ENCODE measurements at places on chromosomes 6 and 20.

DNA sequence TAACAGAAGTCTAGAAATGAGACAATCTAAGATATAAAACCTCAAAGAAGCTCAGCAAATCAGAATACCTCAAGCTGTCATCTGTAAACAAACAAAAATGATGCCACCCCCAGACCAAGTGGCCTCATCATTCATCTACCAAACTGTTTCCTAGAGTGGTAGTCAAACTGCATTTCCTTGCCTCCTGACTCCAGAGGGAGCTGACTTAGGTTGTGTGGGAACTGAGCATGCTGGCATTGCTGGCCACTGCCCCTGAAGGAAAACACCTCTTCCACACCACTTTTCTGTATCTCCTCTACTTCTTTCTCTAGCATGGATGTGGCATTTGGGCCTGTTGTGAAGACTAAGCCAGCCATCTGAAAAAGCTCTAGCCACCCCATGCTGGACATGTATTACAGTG is 56.3 kb downstream of the ZHX3 start:
- no peak for DNase-seq

GRCh38 chr6:111890988-111891387 is 17.7 kb upstream of the FYN start:
- peak; percentile 59 for DNase-seq

GRCh38 chr6:90978046-90978445 is 391.2 kb upstream of the MAP3K7 start:
- DNase-seq = no peak

GRCh38 chr6:98137391-98137790 is 697.0 kb upstream of the POU3F2 start:
- DNase-seq = no peak

DNA sequence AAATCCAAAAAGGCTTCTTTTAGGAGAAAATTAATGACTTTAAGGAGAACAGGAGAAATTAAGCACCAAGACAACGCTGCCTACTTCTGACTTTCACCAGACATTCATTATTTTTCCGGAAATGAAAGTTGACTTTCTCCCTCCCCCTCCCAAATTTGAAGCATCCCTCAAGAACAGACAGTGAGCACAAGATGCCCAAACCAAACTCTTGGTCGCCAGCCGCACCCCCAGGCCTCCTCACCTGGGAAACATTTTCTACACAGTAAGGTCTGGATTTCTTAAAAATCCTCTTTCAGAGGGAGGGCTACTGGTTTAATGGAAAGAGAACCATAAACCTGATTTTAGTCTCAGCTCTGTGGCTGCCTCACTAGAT is 2.7 kb downstream of the RIMS4 start:
- no peak for DNase-seq

Data from fibroblast of skin of right biceps (primary cell).